ENCODE measurements at places on chromosomes 6 and 20.

DNA sequence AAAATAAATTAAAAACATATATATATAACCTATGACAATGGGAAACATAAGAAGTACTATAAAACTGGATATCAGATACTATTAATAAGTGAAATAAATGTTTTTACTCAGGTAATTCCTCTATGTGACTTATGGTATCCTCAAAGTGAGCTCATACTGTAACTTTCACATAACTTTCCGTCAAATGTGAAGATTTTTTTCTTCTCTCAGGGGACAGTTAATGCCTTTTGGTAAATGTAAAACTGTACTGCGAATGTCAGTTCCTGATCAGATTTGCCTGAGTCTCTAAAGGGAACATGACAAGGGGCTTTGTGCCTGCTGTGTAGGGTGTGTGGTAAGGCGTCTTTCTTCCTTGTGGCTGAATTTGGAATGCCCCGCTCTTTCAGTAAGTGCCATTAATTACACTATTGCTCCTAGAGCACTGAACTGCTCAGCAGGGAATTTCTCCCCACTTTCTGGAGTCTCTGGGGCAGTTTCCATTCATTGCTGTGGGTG is 271.8 kb downstream of the PRL start:
- no peak for DNase-seq

- no peak for DNase-seq
Observed at GRCh38 chr6:118354641-118355040, 193.5 kb upstream of the PLN start.

DNA sequence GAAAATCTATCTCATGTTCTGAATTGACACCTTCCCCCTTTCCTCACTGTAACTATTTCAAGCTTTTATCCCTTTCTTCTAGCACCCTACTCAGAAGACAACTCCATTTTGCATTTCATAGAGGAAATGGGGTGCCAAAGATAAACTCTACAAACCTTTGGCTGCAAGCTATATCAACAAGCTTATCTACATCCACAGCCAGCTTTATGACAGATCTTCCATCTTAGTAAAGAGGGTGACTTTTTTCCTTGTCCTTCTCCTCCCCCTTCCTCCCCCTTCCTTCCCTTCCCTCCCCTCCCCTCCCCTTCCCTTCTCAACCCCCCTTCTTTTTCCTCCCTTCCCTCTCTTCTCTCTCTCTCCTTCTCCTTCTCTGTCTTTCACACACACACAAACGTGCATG is 58.0 kb upstream of the OLIG3 start:
- DNase-seq = no peak

DNA sequence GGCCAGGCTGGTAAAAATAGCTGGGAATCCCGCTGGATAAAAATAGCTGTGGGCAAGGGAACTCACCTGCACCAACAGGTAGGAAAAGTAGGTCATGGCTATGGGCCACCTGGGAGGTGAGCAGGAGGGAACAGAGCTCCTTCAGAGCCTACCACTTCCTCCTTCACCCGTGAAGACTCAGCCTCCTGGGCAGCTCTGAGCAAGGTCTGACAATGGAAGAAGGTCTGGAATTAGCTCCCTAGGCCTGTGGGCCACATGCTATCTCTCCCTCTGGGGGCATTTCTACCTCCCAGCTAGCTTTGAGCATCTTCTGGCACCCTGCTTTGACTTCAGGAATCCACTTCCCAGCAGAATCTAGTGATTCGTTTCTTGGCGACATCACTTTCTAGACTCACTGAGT is 153.9 kb downstream of the MRPL14 start:
- DNase-seq = peak; percentile 47

DNA sequence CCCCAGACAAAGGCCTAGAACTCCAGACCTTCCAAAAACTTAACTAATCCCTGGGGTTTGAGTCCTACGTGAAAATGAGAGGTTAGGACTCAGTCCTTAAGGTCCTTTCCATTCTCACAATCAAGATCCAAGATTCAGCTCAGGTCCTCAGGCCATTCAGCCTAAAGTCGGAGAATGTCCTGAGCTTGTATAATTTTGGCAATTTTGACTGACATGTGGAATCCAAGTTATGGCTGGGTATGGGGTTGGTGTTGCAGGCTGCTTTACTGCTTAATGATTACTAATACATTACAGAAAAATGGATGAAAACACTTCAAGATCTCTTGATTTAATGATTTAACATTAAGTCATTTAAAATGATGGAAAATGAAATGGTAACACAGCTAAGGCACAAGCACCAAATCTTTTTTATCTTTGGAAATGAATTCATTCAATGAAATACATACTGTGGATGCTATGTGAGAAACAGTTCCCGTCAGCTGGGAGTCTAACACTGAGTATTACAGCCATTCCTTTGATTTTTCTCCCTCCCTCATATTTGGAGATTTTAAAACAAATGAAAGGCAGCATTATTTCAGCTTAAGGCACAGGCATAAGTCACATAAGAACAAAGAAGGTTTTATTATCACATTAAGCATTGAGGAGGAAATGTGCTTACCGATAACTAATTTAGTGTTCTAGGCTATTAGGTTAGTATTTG is 1.3 kb downstream of the ARHGAP18 start:
- no peak for DNase-seq

DNA sequence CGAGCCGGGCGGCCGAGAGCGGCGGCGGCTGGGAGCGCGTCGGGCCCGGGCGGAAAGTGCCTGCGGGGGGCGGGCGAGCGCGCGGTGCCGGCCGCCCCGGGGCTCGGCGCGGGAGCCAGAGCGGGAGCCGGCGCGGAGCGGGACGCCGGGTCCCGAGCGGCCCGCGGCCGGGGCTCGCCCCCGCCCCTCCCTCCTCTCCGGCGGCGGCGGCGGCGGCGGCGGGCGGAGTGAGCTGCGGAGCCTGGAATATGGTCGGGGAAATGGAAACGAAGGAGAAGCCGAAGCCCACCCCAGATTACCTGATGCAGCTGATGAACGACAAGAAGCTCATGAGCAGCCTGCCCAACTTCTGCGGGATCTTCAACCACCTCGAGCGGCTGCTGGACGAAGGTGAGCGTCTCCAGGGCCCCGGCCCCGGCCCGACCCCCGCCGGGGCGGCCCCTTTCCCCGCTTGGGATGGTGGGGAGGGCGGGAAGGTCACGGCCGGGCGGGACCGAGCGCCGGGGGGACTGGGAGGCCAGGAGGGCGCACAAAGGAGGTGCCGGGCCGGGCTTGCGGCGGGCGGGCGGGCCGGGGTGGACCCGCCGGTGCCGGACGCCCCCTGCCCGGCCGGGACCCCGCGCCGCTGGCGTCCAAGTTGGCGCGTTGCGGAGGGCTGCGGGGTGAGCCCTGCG is 565 bp downstream of the QKI start:
- no peak for DNase-seq

DNA sequence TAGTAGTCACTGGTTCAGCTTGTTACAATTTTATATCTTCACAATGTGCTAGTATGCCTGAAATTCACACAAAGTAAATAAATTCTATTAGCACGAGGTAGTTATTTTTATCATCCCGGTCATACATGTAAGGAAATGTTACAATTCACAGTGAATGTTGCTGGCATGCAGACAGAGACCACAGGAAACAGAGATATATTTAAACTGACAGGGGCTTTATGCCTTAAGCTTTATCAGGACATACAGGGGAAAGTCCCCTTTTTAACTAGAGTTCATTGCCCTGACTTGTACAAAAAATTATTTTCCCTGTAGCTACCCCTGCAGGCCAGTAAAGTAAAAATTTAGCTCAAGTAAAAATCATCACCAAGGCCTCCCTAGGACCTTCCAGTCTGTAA is 712.0 kb upstream of the NRSN1 start:
- peak; percentile 62 for DNase-seq

GRCh38 chr6:115570331-115570730 is 490.4 kb downstream of the FRK start:
- no peak for DNase-seq

DNA sequence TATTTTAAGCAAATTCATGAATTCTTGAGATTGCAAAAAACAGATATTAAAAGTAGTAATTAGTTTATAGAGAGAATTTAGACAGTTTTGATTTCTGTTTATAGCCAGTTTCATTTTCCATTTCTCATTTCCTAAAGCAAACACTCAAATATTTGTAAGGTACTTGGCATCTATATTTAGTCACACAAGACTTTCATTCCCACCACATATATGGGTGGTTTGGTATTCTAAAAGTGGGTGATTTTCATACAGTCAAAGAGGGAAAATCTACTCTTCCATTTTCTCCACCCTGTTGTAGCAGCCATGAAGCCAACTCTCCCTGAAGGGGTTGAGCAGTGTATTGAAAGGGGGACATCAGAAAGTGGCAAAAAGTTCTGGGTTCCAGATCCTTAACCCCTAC is 181.1 kb upstream of the SUPT3H start:
- DNase-seq = no peak

DNA sequence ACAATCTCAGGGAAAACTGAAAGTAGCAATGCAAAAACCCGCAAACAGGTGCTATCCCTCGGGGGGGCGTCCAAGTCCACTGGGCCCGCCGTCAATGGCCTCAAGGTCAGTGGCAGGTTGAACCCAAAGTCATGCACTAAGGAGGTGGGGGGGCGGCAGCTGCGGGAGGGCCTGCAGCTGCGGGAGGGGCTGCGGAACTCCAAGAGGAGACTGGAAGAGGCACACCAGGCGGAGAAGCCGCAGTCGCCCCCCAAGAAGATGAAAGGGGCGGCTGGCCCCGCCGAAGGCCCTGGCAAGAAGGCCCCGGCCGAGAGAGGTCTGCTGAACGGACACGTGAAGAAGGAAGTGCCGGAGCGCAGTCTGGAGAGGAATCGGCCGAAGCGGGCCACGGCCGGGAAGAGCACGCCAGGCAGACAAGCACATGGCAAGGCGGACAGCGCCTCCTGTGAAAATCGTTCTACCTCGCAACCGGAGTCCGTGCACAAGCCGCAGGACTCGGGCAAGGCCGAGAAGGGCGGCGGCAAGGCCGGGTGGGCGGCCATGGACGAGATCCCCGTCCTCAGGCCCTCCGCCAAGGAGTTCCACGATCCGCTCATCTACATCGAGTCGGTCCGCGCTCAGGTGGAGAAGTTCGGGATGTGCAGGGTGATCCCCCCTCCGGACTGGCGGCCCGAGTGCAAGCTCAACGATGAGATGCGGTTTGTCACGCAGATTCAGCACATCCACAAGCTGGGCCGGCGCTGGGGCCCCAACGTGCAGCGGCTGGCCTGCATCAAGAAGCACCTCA is 166.3 kb downstream of the DTNBP1 start:
- no peak for DNase-seq

- DNase-seq = peak; percentile 77
Observed at GRCh38 chr6:28597217-28597835, 71.6 kb downstream of the GPX5 start.

- DNase-seq = no peak
Observed at GRCh38 chr6:86859513-86859912, 77.8 kb upstream of the HTR1E start.

DNA sequence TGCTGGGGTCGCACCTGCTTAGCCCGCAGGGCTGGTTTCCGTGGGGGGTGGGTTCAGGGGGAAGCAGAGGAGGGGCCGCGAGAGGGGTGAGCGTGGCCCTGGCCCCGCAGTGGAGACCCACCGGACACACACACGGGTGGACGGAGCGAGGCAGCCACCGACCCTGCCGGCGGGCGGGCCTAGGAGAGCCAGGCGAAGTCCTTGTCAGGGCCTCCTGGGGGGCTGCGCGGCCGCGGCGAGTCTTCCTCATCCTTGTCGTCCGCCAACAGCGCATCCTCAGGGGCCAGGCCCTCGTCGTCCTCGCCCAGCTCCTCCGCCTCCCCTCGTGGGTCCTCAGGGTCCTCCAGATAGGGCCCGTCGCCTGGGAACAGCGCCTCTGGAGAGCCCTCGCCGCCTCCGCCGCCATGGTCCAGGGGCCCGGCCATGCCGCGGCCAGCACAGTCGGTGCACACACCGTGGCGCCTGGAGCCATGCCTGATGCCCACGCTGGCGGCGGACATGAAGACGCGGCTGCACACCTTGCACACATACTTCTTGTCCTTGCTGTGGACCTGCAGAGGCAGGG is 7.3 kb downstream of the SLC2A4RG start:
- DNase-seq = no peak

DNA sequence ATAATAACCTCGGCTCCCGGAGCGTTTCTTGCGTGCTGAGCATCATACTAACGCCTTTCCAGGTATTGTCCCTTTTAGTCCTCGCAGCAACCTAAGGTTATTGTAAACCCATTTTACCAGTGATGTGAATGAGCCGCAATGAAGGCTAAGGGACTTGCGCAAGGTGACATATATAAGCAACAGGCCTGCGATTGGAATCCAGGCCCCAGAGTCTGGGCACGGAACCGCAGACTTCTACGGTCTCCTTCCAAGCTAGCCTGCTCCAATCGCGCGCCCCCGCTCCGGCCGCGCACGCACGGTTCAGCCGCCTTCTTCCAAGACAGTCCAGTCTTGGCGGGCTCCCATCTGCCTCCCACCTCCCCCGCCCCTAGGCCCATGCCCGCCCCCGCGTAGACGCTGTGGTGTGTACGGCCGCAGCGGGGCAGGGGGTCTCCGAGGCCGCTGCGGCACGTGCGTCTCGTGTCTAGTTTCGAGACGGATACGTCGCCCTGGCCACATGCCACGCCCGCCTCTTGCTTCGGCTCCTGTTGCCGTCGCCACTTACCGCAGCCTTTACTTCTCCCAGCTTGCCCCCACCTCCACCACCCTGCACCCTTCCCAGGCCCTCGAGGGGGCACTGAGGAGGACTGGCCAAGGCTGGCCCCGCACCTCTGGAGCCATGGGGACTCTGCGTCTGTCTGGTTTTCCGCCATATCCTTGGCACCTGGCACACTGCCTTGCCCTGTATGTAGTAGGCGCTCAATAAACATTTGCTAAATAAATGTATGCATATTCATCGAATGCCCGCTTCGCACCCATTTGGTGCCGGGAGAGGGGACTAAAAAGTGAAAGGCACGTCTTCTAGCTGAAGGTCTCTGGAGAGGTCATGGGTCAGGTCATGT is 855 bp upstream of the GFOD1 start:
- DNase-seq = no peak

DNA sequence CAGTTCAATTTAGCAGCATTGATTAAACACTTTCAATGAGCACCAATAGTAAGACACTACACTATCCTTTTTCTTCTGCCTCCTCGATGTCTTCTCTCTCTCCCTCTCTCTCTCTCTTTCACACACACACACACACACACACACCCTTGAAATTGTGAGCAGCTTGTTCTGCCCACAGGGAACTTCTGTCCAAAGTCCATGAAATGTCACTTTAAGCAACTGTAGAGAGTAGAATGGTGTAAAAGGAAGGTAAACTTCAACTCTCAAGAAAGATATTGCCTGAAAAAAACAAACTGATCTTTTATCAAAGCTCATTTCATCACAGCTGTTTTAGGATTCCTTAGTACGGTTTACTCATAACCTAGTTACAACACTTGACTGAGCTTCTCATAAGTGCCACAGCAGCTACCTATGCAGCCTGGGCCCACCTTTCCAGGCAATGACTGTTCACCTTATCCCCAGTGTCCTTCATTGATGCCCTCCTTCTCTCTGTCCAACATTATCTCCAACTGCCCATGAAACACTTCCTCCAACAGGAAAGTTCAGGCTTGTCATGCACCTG is 107.0 kb downstream of the TNFRSF21 start:
- no peak for DNase-seq

DNA sequence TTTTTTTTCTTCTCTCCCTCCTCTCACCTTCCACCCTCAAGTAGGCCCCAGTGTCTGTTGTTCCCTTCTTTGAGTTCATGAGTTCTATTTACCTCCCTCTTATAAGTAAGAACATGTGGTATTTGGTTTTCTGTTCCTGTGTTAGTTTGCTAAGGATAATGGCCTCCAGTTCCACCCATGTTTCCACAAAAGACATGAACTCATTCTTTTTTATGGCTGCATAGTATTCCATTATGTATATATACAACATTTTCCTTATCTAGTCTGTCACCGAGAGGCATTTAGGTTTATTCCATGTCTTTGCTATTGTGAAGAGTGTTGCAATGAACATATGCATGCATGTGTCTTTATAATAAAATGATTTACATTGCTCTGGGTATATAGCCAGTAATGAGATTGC is 147.9 kb downstream of the PDE7B start:
- no peak for DNase-seq
